Smooth muscle cell of trachea (primary cell): ENCODE measurements at places on chromosomes 1 and 21. TPM values are rescaled to one million over a fixed set of nuclear protein-coding genes. Genes with fewer than 3 reads are reported as not detected.

CSRP1 gene
- total RNA-seq = 241 and 347 TPM in 2 replicates

HNRNPCL2 gene
- total RNA-seq = not detected in 2 replicates

WDR4 gene
- 8.4 and 10.9 TPM in 2 replicates for total RNA-seq

RHEX gene
- total RNA-seq = not detected in 2 replicates

RHOU gene
- 0.73 and 0.99 TPM in 2 replicates for total RNA-seq
